ENCODE measurements at places on chromosomes 4 and X.

DNA sequence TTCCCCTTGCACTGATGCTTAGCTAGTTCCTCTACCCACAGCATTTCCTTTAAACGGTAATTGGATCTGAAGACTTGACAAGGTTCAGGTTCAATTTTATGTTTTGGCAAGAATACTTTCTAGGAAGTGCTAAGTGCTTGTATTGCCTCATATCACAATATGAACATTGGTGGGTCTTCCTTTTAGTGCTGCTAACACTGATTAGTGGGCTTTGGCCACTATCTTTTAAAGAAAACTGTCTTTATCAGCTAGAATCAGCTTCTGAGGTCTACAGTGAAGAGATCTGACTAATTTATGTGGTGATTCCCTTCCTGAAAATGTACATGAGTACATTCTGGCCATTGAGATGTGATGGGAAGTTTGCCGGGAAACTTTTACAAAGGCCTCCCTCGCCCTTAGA, 316.7 kb upstream of the KLF3 start:
- no peak for DNase-seq

GRCh38 chrX:135497736-135498135, 22.7 kb upstream of the INTS6L start:
- no peak for DNase-seq

GRCh38 chr4:118739022-118739713, 54.0 kb downstream of the METTL14 start:
- DNase-seq, result no peak

GRCh38 chr4:181566490-181566889, 676.7 kb upstream of the TENM3 start:
- no peak for DNase-seq

GRCh38 chrX:110692866-110693265, 102.8 kb downstream of the CHRDL1 start:
- DNase-seq, result no peak

DNA sequence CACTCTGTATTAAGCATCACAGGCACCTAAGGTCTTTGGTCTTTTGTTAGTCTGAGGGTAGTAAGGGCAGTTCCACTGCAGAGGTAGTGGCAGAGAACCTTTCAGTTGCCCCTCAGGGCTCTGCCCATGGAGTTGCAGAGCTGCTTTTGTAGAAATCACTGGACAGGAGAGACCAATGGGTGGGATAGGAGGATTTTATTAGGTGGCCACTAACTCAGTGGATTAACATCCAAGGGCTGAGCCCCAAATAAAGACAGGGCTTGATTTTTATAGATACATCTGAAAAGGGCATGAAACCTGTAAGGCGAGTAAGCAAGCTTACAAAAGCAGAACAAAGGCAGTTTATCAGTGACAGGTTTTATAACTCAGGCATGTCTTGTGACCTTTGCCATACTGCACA, 1035.4 kb downstream of the SH3BGRL start:
- DNase-seq, result no peak

DNA sequence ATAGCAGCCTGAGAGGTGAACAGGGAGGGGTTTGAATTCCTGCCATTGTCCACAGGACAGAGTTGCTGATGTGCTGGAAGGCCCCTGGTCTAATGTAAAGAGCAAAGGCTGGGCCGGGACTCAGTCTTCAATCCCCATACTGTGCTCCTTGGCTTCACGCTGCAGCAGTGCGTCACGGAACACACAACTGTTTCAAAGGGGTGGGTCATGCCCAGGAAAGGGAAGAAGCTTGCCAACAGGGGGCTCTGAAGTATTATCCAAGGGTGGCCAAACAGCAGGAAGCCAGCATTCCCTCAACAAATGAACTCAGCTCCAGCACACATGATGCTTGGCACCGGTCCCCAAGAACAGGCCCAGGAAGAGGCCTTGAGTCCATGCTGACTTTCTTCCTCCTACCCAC, 122.5 kb downstream of the NFKB1 start:
- DNase-seq, result no peak

DNA sequence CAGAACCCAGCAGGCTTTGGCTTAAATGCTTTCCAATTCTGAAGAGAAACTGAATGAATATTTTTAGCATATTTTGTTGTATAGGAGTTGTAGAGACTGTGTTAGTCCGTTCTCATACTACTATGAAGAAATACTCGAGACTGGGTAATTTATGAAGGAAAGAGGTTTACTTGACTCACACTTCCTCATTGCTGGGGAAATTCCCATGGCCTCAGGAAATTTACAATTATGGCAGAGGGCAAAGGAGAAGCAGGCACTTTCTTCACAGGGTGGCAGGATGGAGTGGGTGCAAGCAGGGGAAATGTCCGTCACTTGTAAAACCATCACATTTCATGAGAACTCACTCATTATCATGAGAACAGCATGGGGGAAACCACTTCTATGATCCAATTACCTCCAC, 291.7 kb downstream of the PACRGL start:
- no peak for DNase-seq

DNA sequence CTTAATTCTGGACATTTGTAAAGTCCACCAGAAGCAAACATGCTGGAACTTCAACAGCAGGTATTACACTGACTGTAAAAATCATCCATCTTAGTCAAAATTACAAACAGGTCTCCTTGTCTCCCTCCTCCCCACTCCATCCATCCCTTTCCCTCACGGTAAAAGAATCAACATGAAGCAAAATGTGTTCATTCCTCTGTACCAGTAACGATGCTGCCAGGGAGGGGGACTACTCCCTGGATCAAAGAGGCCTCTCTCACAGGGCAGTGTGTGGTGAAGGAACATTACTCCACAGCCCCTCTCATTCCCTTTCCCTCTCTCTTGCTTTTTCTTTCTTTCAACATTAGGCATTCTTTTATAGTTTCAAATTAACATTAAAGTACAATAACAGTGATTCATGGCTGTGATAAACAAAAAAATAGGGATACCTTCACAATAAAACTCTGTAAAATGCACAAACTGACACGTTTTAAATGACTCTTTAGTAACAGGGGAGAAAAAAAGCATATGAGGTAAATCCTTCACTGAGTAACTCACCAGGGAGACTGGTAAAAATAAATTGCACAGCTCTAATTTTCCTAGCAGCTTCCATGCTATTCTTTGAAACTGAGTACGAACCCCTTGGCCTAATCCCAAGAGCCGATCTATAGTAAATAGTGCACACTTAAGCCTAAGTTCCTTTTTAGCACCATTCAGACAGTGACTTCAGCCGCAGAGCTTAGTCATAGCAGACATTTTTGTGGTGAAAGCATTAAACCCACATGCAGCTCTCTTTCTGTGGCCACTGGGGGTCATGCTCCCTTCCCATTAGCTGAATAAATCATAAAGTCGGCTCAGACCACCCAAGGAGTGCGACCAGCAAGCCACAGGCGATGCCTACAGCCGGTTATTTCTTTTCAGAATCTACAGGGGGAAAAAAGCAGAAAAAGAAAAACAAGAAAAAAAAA, 215.6 kb upstream of the GYPA start:
- DNase-seq, result no peak

- DNase-seq, result no peak
Observed at GRCh38 chr4:1490654-1491327, 84.5 kb upstream of the NKX1-1 start.

GRCh38 chr4:110840221-110840654, 217.4 kb upstream of the PITX2 start:
- no peak for DNase-seq

- DNase-seq, result no peak
Observed at GRCh38 chrX:116009861-116010710, 160.5 kb upstream of the AGTR2 start.

- no peak for DNase-seq
Observed at GRCh38 chr4:104235967-104236366, 258.7 kb downstream of the CXXC4 start.

- DNase-seq, result no peak
Observed at GRCh38 chr4:79923281-79923680, 149.7 kb downstream of the ANTXR2 start.

DNA sequence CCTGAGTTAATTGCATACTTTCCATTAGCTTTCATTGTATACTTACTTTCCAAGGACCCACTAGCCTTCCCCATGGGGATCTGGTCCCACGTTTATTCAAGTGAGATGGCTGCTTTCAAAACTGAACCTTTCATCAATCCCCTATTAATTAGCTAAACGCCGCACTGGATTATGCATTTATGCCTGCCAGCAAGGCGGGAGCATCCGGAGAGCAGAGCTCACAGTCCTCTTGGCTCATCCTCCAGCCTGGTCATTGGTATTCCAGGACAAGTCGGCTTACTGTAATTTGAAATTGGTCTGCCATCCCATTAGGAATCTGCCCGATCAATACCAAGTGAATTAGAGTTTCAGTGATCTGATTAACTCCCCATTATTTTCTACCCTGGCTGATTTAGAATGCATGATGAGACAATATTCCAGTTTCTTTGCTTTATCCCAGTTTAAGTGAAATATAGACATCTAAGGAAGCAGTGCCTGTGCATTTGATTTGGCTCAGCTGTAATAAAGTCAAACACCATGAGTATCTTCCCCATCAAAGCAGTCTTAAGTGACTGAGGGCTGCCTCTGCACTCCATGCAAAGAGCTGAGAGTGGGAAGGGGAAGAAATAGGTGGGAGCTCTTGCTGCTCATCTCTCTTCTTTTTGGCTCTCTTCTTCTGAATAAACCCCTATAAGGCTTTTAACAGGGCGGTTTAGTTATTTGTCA, 411.4 kb downstream of the GPAT3 start:
- no peak for DNase-seq

DNA sequence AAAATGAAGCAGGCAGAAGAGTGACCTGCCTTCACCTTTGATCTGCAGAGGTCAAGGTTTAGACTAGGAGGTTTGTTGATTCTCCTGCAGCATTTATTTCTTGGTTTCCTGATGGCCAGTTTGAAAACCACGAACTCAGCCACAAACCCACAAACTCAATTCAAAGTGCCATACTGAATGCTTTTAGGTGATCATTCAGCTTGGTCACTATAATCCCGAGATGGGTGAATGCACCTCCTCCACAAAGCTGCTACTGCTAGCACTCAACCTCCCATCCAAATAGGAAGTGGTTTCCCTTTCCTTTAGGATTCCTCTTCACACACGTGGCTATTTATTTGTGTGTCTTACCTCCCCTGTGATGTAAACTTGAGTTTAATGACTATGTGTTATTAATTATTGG, 225.2 kb downstream of the MID1 start:
- DNase-seq, result no peak

DNA sequence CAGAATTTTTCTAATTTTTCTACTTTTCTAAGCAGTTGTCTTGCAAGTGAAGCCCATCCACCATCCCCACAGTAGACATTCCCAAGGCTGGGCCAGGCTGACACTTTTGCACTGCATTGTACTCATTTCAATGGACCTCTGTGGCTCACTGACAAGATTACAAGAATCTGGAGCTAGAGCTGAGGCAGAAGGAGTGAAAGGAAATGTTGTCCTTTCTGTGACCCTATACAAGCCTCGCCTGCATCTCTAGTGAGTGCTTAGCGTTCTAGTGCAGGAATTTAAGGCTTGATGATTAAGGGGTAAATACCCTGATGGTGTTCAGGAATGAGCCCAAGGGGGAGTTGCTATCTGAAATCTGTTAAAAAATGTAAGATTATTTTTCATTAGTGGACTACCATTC, 6.3 kb downstream of the MAGED1 start:
- no peak for DNase-seq

DNA sequence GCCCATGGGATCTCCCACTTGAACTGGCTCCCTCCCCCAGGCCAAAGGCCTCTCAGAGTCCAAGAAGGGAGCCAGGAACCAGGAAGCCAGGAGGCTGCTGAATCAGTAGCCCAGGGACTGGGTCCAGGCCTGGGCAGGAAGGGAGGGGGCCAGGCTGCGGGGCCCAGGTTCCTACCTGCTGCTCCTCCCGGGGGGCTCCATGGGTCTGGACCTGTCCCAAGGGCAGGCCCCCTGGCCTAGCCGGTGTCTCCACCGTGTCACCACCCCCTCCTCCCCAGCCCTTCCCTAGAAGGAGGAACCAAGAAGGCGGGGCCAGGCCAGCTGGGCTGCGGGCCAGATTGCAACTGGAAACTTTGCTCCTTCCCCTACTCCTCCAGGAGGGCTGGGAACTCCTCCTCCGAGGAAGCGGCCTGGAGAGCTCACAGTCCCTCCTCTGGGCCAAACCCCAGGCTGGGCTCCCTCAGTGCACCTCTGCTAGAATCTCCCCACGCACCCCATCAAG, at the start of gene IQSEC2:
TSS of gene IQSEC2 (minus strand) at position 264 of the 502 bp plus-strand sequence.
- DNase-seq, result no peak

DNA sequence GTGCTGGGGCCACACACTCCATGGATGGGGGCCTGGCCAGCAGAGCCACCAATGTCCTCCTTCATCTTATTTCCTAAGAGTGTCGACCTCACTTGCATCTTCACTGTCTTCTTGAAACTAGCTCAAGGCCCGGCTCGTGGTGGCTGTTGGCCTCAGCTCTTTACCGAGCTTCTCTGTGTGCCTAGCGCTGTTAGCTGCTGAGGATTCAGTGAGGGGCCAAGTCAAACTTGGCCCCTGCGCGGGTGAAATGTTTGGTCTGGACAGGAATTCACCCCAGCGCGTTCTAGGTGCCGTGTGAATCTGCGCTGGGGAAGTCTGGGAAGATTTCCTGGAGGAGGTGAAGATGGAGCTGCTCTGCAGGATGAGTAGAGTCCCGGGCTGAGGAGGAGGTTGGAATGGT, 8.5 kb downstream of the SORCS2 start:
- DNase-seq, result no peak

DNA sequence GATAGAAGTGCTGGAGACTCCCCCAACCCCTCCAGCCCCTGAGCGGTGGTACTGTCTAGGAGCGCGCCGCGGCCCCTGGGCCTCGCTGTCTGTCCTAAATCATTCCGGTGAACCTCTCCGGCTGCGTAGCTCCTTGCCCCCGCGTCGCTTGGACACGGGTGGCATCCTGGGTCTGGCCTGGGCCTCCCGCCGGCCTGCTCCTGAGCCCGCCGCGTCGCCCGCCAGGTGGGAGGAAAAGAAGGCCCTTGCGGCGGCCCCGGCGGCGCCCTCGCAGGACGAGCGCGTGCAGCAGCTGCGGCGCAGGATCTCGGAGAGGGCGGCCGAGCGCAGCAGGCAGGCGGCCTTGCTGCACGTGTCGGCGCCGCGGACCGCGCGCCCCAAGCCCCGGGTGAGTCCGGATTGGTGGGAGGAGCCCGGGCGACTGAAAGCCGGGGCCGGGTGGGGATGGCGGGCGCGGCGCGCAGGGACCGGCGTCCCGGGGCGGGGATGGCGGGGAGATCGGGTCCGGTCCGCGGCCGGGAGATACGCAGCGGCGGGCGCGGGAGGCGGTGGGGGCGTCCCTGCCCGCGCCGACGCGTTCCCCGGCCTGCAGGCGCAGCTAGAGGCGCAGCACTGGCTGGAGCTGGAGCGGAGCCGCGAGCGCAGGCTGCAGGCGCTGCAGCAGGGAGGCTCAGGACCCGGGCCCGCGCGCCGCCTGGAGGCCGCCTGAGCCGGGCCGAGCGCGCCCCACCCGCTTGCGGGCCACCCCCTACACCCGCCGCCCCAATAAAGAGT, 6.5 kb upstream of the RNF4 start:
- peak; percentile 75 for DNase-seq

GRCh38 chr4:20367446-20367845, 115.7 kb downstream of the SLIT2 start:
- no peak for DNase-seq

- DNase-seq, result no peak
Observed at GRCh38 chr4:98641376-98641775, 17.0 kb downstream of the TSPAN5 start.

Data from CD4-positive, alpha-beta T cell treated with Interleukin-6 for 4 hours (primary cell).